GM12878 (cell line): ENCODE measurements at places on chromosomes 16 and 17. TPM values are rescaled to one million over a fixed set of nuclear protein-coding genes. Genes with fewer than 3 reads are reported as not detected.

DRC3 gene
- total RNA-seq: not detected in 2 replicates

TMIGD1 gene
- total RNA-seq: not detected in 2 replicates

DNA sequence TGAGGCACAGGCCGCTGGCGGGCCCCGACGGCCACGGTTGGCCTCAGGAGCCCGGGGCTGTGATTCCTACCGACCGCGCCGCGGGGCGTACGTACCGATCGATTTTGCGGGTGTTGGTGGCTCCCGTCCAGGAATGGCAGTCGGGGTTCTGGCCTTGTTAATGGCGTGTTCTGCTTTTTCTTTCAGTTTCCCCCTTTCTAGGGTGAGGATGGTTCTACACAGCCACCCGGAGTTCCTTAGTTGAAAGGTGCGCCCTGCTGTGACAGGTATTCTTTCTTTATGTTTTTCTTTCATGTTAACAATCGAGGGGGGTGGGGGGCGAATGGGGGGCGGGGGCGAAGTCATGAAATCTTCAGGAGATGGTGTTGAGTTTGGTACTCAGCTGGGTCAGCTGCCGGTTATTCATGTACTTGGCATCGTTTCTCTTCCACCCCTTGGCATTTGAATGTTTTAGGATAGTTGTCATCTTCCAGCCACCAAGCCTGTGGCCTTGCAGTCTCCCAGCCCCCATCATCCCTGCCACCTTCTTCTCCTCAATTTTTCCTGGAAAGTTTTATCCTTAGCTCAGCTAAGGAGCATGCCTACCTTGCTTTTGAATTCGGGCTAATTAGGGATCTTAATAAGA is 802 bp downstream of the CYLD start:
- peak overlapping the region; percentile 84 for H3K4me3 ChIP-seq
- H3K4me1 ChIP-seq: peaks cover 23% of the 10 kb centered on the region
- no peak for DNase-seq
- H3K36me3 ChIP-seq: no peaks in the 10 kb centered on the region

- no peak overlapping the region for H3K27ac ChIP-seq
- no peaks in the 10 kb centered on the region for H3K27me3 ChIP-seq
- no peak for DNase-seq
- no peaks in the 10 kb centered on the region for H3K4me1 ChIP-seq
These were observed 35.0 kb downstream of the NMT1 start for GRCh38 chr17:45096141-45096540.

GRCh38 chr17:7862692-7863437 is 5.1 kb downstream of the CYB5D1 start:
- no peak overlapping the region for H3K4me3 ChIP-seq
- peaks cover 4% of the 10 kb centered on the region for H3K4me1 ChIP-seq
- DNase-seq: no peak
- no peaks in the 10 kb centered on the region for H3K27me3 ChIP-seq

DNA sequence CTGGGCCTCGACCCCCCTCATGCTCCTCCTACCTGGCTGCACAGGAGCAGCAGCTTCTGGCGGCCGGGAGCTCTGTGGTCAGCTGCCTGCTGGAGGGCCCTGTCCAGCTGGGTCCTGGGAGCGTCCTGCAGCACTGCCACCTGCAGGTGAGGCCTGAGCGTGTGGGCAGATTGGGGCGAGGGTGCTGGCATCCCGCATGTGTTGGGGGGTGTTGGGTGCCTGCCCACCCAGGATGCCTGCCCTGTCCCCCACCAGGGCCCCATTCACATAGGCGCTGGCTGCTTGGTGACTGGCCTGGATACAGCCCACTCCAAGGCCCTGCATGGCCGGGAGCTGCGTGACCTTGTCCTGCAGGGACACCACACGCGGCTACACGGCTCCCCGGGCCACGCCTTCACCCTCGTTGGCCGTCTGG is 16.5 kb downstream of the FCSK start:
- H3K27me3 ChIP-seq: no peaks in the 10 kb centered on the region
- no peak for DNase-seq
- H3K27ac ChIP-seq: no peak overlapping the region
- H3K4me3 ChIP-seq: no peak overlapping the region
- H3K4me1 ChIP-seq: peaks cover 9% of the 10 kb centered on the region
- no peaks in the 10 kb centered on the region; the same call in 1 of the 2 replicates for H3K36me3 ChIP-seq

ACSM2B gene
- total RNA-seq: 0.13 TPM in 1 of 2 replicates, not detected in the other

DNA sequence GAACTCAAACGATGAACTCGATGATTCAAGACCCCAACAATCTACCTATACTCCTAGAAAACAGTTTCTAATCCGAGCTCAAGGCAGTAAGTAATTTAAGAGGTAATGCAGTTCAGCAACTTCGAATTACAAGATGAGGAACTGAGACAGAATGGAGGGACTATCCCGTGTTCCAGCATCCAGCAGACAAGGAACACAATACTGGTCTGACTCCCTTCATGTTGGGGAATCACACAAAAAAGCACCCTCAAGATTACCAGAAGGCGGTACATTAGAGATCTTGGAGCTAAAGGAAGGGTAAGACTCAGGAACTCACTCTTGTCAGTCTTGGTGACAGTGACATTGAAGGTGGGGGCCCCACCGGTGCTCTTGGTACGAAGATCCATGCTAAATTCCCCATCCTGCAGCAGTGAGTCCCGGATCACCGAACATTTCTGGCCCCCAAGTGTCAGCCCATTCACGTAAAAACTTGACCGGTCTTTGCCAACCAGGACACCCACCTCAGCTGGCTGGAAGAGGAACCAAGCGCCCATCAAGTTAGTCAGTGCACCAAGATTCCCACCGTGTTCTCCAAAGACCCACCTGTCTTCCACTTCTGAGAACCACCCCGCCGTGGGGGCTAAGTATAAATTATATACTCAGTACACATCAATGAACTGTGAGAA is 1.9 kb downstream of the PFN1 start:
- peak overlapping the region; percentile 96 for H3K4me3 ChIP-seq
- no peaks in the 10 kb centered on the region for H3K27me3 ChIP-seq
- peaks cover 20% of the 10 kb centered on the region for H3K36me3 ChIP-seq
- H3K27ac ChIP-seq: peak overlapping the region; percentile 100
- DNase-seq: no peak

B3GNT9 gene
- 4.1 and 4.3 TPM in 2 replicates for total RNA-seq

- H3K27ac ChIP-seq: no peak overlapping the region
- DNase-seq: no peak
- no peaks in the 10 kb centered on the region; the same call in none of the 2 replicates for H3K27me3 ChIP-seq
- H3K4me1 ChIP-seq: peaks cover 5% of the 10 kb centered on the region; the same call in 1 of the 2 replicates
- no peak overlapping the region for H3K4me3 ChIP-seq
These were observed 45.9 kb upstream of the DOC2B start for GRCh38 chr17:227078-227945.

MAP2K4 gene
- total RNA-seq: 25.7 and 32.3 TPM in 2 replicates

SLC7A6 gene
- 51.3 and 60.4 TPM in 2 replicates for total RNA-seq

- H3K4me1 ChIP-seq: no peaks in the 10 kb centered on the region
- no peaks in the 10 kb centered on the region for H3K36me3 ChIP-seq
- no peak overlapping the region for H3K4me3 ChIP-seq
- H3K27me3 ChIP-seq: no peaks in the 10 kb centered on the region
- no peak for DNase-seq
These were observed 62.1 kb downstream of the DYNLRB2 start for GRCh38 chr16:80602894-80603293.

- H3K4me1 ChIP-seq: no peaks in the 10 kb centered on the region
- H3K36me3 ChIP-seq: peaks cover 2% of the 10 kb centered on the region; the same call in 1 of the 2 replicates
- no peaks in the 10 kb centered on the region for H3K27me3 ChIP-seq
- DNase-seq: no peak
- no peak overlapping the region for H3K27ac ChIP-seq
These were observed 1.3 kb downstream of the ZNF750 start for GRCh38 chr17:82838386-82839063.

CBFA2T3 gene
- total RNA-seq: 35.4 and 42.6 TPM in 2 replicates
